ENCODE measurements at places on chromosomes 4 and X. TPM values are rescaled to one million over a fixed set of nuclear protein-coding genes. Genes with fewer than 3 reads are reported as not detected.

The ARX gene
- total RNA-seq: not detected

The GRIA3 gene
- total RNA-seq: under 0.01 TPM

The GLRA2 gene
- total RNA-seq: not detected

The MAGEC2 gene
- total RNA-seq: not detected

The AVPR2 gene
- total RNA-seq: 0.12 TPM

Measured in pericardium fibroblast (primary cell).